ENCODE measurements at places on chromosomes 7 and 10. TPM values are rescaled to one million over a fixed set of nuclear protein-coding genes. Genes with fewer than 3 reads are reported as not detected.

MYL10 gene
- not detected for total RNA-seq

UPK3B gene
- 2.7 TPM for total RNA-seq

ARHGEF5 gene
- 7.6 TPM for total RNA-seq

FBXL15 gene
- 11.7 TPM for total RNA-seq

TMEM130 gene
- not detected for total RNA-seq

SPDYE8 gene
- not detected for total RNA-seq

PNLIP gene
- not detected for total RNA-seq

CUZD1 gene
- total RNA-seq = 3.4 TPM

Data from activated naive CD8-positive, alpha-beta T cell treated with anti-CD3 and anti-CD28 coated beads, Interleukin-2, amount 10 ng/mL, durations not matched to agents 7 days and 5 days (primary cell).